ENCODE measurements at places on chromosomes 5 and 9. TPM values are rescaled to one million over a fixed set of nuclear protein-coding genes. Genes with fewer than 3 reads are reported as not detected.
A peak's percentile ranks its signal among the peaks of the same experiment; 100 is the strongest.

DNA sequence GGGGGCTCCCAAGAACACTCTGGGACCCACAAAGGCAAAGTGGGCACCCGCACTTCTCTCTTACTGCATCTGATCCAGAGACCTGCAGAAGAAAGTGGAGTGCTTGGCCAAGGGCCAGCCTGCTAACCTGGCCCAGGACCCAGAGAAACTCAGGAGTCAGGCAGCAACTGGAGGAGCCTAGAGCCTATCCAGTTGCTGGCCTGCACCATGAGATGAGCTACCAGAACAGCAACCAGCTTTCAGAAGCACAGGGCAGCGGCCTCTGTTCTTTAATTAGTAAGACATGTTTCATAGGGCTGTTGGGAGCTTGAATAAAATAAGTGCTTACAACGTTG, 298.3 kb downstream of the GADD45G start:
- DNase-seq, result no peak

DNA sequence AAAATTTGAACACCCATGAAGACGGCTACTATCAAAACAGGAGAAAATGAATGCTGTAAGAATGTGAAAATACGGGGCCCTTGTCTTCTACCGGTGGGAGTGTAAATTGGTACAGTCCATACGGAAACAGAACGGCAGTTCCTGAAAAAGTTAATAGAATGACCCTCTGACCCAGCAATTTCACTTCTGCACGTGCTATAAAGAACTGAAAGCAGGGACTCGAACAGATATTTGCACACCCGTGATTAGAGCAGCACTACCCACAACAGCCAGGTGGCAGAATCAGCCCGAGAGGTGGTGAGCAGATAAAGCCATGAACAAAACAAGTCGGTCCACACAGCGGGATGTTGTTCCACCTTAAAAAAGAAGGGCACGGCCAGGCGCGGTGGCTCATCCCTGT, 22.6 kb upstream of the SLC12A7 start:
- peak; percentile 42 for DNase-seq

DNA sequence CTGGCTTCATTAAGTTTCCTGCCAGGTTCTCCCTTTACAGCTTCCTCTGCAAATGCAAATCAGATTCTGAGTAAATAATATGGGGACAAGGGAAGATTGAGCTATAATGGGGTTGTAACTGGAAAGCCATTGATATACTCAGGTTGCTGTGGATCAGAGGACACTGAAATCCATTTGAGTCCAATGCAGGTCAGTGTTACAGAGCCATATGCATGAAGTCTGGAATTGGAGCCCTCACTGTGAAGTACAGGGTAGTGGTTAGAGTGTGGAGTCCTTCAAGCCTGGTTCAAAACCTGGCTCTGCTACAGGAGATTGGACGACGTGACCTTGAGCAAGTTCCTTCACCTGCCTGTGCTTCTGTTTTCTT, 48.7 kb downstream of the TIMD4 start:
- DNase-seq, result no peak

GRCh38 chr9:81259896-81260295, 429.5 kb downstream of the TLE1 start:
- DNase-seq, result no peak

- no peak for DNase-seq
These were observed 5.5 kb upstream of the GSN start for GRCh38 chr9:121262423-121262822.

GRCh38 chr9:14400658-14400995, 86.7 kb upstream of the NFIB start:
- DNase-seq, result peak; percentile 5

DNA sequence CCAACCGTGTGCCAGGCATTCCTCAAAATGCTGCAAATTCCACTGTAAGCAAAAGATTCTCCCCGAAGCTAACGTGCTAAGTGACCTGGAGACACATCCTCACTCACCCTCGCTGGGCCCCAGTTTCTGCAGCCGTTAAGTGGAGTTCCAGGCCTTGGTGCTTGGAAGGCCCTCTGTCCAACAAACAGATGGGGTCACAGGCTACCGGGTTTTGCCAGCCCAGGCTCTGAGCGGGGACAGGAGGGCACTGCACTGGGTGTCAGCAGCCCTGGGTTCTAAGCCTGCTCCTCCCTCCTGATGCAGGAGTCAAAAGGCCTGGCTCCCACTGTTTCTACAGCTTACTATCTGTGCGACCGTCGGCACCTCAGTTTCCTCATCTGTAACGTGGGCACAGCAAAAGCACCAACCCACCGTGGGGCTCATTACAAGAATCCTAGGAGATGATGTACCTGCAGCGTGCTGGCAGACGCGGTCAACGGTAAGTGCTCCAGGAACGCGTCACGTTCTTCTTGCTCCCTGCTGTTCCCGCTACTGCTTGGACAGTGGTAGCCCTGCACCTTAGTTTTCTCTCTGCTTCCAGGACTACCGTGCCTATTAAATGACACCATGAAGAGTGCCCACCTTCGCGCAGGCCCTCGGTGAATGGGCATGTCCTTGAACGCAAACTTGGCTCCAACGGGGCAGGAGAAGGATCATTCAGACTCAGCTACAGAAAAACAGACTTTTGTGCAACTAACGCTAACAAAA, 84.8 kb downstream of the ADAMTS2 start:
- DNase-seq, result no peak

DNA sequence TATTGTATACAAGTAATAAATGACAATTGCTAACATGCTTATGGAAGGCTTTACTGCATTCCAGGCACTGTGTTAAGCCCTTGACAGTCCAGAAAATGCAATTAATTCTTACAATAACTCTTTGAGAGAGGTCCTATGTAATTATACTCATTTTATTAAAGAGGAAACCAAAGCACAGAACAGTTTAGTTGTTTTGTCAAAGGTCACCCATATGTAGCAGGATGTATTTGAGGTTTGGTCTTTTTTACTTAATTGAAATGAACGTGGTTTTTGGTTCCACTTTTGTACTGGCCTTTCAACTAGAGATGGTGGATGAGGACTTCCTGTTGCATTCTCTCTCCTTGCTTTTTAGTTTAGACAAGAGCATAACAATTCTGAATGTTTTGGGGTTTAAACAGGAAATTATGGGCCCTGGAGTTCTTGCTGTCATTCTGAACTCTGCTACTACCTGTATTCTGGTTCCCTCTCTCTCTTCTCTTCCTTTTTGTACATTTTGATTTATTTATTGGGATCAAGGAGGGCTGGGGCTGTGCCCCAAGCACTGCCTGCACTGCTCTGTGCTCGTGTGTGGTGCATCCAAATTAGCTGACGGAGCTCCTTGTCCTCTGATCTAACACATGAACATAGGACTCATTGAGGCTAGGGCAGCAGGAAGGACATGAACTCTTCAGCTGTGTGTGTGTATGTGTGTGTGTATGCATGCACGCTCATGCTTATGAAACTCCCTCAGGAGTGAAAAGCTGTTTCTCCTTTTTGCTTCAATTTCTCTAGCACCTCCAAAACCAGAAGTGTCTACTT, 47.4 kb downstream of the SLC28A3 start:
- DNase-seq, result no peak

- no peak for DNase-seq
These were observed 32.9 kb downstream of the FAM81B start for GRCh38 chr5:95424016-95424415.

DNA sequence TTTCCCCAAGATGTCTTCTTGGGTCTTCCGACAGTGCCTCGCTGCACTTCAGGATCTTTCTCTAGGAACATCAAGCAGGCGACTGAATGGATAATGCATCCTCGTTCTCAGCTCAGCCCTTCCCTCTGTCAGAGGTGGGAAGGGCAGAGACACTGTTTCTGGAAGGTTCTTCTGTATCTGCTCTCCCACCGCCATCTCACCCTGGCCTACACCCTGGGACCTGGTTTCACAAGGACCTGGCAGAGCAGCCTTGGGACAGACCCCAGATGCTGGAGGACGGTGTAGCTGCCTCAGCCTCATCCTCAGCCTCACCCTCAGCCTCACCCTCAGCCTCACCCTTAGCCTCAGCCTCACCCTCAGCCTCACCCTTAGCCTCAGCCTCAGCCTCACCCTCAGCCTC, 18.5 kb downstream of the MRPL36 start:
- DNase-seq, result no peak

GRCh38 chr5:133716532-133717183, 104.3 kb upstream of the FSTL4 start:
- DNase-seq, result no peak

DNA sequence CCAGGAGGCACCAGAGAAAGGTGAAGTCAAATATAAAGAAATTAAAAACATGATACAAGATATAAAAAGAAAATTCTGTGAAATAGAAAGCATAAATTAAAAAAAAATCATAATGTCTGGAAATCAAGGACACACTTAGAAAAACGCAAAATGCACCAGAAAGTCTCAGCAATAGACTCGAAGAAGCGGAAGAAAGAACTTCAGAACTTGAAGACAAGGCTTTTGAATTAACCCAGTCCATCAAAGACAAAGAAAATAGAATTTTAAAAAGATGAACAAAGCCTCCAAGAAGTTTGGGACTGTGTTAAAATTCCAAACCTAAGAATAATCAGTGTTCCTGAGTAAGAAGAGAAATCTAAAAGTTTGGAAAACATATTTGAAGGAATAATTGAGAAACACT, 168.3 kb downstream of the PRR16 start:
- no peak for DNase-seq

DNA sequence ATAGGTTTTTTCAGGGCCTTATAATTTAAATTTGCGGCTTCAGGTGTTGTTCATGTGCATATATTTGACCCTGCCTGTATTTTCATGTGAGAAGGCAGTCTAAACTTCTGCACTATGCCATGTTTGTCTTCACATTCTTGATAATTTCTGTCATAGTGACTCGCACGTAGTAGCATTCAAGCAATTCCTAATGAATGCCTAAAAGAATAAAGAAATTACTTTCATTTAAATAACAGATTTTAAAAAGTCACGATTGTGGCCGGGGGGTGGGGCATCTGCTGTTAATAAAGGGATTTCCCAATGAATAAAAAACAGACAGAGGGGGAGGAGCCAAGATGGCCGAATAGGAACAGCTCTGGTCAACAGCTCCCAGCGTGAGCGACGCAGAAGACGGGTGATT, 318.0 kb downstream of the ADAMTS6 start:
- no peak for DNase-seq

- no peak for DNase-seq
These were observed 111.2 kb downstream of the LHFPL2 start for GRCh38 chr5:78537411-78537810.

- DNase-seq, result peak; percentile 54
These were observed 39.1 kb downstream of the PCDH1 start for GRCh38 chr5:141839015-141839513.

- DNase-seq, result peak; percentile 55
These were observed 87.5 kb upstream of the PPP2R2B start for GRCh38 chr5:146965761-146966659.

DNA sequence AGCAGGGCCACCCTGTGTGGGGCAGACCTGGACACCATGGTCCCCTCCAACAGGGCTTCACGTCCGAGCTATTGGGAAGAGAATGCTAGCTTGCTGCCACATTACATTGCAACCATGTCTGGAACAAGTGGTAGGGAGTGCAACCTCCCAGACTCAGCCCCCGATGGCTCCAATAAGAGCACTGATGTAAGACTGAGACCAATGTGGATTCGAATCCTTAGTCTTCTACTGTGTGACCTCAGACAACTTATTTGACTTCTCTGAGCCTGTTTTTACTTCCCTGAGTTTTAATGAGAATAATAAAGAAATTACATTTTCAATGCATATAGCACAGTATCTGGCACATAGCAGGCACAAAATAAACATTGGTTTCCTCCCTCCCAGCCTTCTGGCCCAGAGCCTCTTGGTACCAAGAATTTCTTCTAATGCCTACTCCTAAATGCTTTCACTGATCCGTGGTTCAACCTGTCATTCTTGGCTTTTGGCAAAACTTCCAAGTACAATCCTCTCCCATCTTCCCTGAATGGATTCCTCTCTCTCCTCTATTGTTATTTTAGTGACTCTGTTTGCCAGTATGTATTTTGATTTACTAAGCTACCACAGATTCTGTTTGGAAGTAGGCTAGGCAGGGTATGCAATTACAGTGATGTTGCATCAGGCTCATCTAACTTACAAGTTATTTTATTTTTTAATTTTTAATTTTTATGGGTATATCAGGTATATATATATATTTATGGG, 34.6 kb upstream of the COL15A1 start:
- no peak for DNase-seq

DNA sequence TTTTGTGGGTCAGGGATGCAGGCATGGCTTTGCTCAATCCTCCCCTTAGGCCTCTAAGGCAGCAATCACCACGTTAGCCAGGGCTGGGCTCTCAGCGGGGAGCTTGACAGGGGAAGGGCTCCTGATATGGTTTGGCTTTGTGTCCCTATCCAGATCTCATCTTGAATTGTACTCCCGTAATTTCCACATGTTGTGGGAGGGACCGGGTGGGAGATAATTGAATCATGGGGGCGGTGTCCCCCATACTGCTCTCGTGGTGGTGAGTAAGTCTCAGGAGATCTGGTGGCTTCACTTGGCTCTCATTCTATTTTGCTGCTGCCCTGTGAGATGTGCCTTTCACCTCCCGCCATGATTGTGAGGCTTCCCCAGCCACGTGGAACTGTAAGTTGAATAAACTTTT, 11.5 kb upstream of the IRX4 start:
- DNase-seq, result no peak

DNA sequence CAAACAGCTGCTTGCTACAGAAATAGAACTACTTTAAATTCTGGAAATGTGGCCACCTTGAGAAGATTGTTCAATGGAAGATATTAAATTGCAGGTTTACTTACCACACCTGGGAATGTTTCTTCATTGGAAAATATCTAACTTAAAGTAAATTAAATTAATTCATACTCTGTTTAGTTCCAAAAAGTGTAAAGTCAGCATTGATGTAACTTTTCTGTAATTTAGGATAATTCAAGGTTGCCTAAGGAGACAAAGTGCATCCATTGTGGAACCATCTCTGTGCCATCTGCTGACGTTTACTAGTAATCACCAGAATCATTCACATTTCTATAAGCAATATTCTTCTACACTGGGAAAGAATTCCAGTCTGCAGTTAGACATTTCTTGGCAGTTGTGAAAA, 53.0 kb downstream of the FAM170A start:
- DNase-seq, result no peak

DNA sequence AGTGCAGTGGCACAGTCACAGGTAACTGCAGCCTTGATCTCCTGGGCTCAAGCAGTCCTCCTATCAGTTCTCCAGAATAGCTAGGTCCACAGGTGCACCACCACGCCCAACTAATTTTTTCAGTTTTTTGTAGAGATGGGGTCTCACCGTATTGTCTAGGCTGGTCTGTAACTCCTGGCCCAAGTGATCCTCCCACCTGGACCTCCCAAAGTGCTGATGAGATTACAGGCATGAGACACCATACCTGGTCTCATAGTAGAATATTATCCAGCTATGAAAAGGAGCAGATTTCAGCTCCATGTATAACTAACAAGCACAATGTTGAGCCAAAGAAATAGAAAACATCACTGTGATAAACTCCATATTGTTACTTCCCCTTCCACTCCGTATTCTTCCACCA, 69.8 kb downstream of the FAM78A start:
- no peak for DNase-seq

- DNase-seq, result no peak
These were observed 24.9 kb upstream of the ZSWIM6 start for GRCh38 chr5:61307191-61307590.

HCN1 gene
- total RNA-seq, result under 0.01 TPM

PDE8B gene
- total RNA-seq, result 0.27 TPM

SLC22A4 gene
- 7.3 TPM for total RNA-seq

PPP2R2B gene
- 1.6 TPM for total RNA-seq

SHLD3 gene
- 2.2 TPM for total RNA-seq

DEPDC1B gene
- 3.8 TPM for total RNA-seq

Data from hematopoietic multipotent progenitor cell (in vitro differentiated cells).